CD8-positive, alpha-beta memory T cell (primary cell): ENCODE measurements at places on chromosomes 2 and 18. TPM values are rescaled to one million over a fixed set of nuclear protein-coding genes. Genes with fewer than 3 reads are reported as not detected.

GRCh38 chr2:98912221-98912851 lies 23.7 kb downstream of the CRACDL start:
- no peak for DNase-seq

DNA sequence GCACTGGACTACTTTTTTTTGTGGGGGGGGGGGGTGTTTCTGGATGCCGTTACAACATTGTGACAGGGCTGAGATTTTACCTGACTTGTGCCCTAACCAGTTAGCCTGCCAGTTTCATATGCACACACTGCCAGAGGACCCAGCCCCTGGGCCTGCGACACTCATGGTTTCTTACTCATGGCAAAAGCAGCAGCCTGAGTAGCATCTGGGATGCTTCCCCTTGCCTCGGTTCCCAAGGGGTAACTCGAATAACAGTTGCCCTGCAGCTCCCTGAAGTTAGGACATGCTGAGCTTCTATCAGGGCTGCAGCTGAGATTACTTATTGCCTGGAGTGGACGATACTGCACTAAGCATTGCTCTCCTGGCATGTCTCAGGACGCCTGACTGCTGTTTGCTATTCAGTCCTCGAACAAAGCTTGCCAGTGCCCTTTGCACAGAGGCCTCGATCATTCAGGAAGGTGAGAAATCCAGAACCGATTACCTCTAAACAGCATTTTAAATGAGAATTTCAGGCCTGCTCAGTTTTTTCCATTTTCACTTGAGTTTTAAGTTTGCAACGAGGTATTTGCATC lies 47.9 kb downstream of the TRPM8 start:
- no peak for DNase-seq

REEP1 gene
- total RNA-seq = 0.28 TPM

DNA sequence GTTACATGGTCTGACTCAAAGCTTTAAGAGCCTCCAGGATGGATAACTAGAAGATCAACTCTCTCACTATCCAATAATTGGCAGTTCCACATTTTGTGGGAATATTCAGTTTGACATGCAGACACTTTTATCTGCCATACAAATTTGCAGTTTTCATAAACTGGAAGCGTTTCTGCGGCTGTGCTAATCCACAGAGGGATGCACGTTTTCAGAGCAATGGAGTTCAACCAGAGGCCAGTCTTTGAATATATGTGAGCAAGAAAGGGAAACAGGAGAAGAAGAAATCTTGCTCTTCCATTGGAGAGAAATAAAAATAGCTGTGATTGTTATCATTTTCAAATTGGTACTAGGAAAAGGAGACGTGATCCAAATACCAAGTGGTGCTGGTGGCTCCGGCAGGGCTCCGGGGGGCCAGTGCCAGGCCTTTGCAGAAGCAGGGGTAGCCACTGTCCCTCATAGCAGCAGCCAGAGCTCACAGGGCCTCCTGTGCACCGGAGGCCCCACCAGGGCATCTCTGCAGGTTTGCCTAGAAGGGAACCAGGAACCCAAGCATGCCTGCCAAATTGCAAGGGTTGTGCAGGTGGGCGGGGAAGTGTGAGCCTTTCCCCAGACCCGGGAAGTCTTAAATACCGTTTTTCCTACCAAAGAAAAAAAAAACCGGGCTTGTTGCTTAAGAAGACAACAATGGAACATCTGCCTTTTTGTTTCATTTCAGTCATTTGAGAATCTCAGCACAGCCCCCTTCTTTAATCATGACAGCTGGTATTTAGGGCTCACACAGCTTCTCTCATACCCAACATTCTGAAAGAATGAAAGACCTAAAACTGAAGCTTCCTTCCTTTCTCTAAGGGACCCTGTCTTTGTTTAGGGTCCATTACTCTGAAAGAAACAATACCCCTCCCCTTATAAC lies 791.1 kb upstream of the SOX11 start:
- no peak for DNase-seq

DNA sequence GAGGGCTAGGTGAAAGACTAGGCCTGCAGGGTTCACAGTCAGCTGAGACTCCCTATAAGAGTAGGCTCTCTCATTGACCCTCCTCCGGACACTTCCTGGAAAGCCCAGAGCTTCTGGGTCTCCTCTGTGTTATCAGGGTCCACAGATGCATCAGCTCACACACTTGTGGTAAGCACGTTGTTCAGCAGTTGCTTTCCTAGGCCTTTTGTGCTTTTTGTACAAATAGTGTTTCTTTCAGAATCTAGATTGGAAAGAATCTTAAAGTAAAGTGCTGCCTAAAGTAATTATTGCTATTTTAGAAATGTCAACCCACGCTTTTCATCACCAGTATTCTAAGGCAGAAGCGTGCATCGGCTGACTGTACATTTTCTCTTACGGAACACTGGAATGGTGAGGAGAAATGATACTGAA lies 15.5 kb downstream of the SLC9A2 start:
- DNase-seq = no peak

- DNase-seq = no peak
These were observed 7.8 kb upstream of the SCYGR1 start for GRCh38 chr2:227395556-227395955.

- no peak for DNase-seq
These were observed 444.1 kb downstream of the XIRP2 start for GRCh38 chr2:167332358-167332757.

LPIN2 gene
- total RNA-seq = 83.2 TPM

GRCh38 chr2:240947176-240947575 lies 41.0 kb downstream of the CROCC2 start:
- DNase-seq = no peak

SOX11 gene
- not detected for total RNA-seq

DNA sequence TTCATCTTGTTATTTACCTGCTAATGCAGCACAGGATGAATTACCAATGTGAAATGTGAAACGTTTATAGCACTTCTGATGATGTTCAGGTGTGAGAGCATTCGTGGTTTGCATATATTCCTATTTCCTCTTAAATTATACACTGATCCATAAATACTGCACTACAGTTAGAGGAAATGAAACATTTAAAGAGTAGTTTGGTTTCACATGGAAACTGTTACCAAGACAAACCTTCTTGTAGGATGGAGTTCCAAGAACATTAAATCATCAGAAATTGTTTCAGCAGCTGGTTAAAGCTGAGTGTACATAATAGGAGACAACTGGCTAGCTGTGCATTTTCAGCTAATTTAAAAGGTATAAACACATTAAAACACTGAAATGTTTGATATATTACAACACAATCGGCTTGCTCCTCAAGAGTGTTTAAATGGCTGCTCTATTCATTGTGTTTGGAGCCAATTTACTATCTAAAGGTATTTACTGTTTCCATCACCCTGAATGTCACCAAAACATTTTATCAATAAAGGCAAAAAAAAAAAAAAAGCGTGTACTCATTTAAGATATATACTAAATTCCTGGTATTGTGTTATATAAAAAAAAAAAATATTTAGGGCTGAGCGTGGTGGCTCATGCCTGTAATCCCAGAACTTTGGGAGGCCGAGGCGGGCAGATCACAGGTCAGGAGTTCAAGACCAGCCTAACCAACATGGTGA lies 100.6 kb downstream of the DYM start:
- DNase-seq = no peak

DNA sequence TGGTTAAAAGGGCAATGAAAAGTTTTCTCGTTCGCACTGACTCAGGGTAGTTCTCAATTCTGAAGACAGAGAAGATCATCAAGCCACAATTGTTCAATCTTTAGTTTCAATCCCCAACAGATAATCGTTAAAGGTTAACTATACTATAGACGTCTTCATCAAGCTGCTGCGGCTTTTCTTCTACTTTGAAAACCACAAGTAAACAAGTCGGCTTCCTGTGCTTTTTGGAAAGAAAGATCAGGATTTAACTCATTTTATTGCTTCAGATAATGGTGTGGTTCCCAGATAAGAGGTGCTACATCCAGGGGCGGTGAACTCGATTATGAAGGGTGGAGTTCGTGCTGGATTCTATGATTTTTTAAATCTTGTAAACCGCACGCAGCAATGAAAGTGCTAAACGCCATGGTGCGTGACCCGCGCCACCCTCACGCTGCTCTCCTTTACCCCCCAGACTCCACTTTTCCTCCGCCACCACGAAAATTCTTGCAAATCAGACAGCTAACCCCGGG lies 545 bp upstream of the CDCA7 start:
- no peak for DNase-seq

- no peak for DNase-seq
These were observed 432.1 kb downstream of the MEIS1 start for GRCh38 chr2:66867063-66867441.

RABL2A gene
- total RNA-seq = 14.7 TPM

GRCh38 chr2:37232131-37232933 lies 874 bp downstream of the NDUFAF7 start:
- DNase-seq = no peak

GRCh38 chr2:24106786-24107185 lies 16.3 kb downstream of the PFN4 start:
- no peak for DNase-seq

DNA sequence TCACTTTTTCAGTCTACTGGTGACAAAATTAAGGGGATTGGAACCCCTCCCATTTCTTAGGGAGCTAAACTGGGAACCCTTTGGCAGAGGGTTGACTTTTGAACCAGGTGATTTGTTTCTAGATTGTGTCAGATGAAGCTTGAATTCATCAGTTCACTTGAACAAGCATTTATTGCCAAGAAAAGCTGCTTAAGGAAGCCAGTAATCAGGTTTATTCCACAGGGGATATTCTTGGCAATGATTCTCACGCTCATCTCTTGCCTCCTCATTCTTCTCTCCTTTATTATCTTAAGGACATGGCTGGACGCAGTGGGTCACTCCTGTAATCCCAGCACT lies 101.0 kb downstream of the ALPK2 start:
- DNase-seq = no peak

GALR1 gene
- not detected for total RNA-seq

- DNase-seq = no peak
These were observed 62.5 kb downstream of the DAW1 start for GRCh38 chr2:227933884-227934283.

CFAP65 gene
- total RNA-seq = not detected

GRCh38 chr2:240346753-240347372 lies 88.6 kb upstream of the GPC1 start:
- DNase-seq = no peak

GRCh38 chr2:11833601-11834000 lies 87.2 kb downstream of the LPIN1 start:
- no peak for DNase-seq

ASPRV1 gene
- total RNA-seq = 0.64 TPM

DNA sequence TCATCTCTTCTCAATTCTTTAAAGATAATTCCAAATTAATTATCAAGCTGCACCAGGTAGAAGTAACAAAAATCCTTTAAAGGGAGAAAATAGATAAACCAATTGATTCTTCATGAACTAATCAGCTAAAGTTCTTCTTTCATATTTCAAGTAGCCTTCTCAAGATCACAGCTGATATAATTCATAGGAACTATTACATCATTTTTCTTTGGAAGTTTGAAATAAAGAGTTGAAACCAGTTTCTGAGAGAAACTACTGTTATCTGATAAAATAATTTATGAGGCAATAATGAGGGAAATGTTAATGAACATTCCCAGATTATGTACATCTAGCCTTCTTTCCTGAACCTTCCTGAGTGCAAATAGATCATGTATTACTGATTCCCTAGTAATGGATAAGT lies 484.9 kb downstream of the METTL4 start:
- no peak for DNase-seq

DNA sequence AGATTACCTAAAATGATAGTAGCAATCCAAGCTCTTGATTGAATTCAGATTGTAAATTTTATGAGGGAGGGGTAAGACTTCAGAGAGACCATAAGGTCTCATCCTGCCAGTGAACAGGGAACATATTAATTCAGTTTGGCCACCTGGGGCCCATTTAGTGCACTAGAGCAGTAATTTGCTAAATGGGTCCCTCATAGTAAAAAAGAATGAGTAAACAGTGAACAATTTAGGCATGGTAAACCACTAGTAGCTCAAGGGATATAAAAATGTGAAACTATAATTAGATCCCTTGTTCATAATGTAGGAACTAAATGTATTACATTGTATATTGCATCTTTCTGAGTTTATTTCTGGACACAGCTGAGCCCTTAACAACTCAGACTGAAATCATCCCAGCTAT lies 4.9 kb upstream of the PHLPP1 start:
- DNase-seq = no peak

DNA sequence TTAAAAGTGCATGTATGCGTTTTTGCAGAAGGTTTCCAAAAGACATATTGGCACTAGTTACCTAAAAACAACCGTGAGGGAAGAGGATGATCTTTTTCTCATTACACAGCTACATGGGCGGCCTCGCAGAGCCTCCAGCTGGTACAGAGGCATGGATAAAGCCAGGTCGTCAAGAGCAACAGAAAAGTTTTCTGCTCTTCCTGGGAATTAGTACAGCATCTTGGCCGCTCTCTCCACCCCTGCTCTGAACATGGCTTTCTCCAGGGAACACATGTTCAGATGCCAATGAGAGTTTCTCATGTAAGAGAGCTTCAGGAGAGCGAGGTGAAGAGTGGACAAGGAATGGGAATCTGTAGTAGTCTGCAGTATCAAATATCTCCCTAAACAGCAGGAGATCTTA lies 108.4 kb downstream of the ZEB2 start:
- DNase-seq = no peak

DNA sequence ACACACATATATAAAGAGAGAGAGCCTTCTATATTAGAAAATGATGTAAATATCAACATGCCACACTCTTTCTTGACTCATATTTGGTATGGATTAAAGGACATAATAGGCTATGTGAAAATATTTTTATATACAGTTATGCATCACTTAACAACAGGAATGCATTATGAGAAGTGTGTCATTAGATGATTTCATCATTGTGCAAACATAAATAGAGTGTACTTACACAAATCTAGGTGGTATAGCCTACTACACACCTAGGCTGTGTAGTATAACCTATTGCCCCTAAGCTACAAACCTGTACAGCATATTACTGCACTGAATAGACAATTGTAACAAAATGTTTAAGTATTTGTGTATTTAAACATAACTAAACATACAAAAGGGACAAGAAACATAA lies 354.8 kb upstream of the CNTNAP5 start:
- no peak for DNase-seq

FLACC1 gene
- total RNA-seq = 1.8 TPM

- no peak for DNase-seq
These were observed 32.2 kb upstream of the ST3GAL5 start for GRCh38 chr2:85920810-85921545.

DNA sequence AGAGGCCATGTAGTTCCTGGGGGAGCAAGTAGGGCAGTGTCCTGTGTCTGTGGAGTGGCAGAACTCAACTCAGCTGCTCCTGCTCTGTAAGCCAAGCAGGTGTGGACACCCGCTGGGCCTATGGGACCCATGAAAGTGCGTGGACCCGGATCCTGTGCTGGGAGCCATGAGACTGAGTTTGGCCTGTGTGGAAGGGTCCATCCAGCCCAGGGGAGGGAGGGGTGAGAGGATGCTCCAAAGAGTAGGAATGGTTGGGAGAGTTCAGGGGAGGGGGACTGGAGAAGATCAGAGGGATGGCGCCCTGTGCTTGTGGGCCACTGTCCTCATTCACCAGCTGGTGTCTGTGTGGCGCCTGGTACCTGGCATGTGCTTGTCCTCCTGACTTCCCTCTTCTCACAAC lies 226.4 kb upstream of the HS6ST1 start:
- no peak for DNase-seq

HOXD13 gene
- total RNA-seq = not detected
